ENCODE measurements at places on chromosomes 11 and 22. TPM values are rescaled to one million over a fixed set of nuclear protein-coding genes. Genes with fewer than 3 reads are reported as not detected.
A peak's percentile ranks its signal among the peaks of the same experiment; 100 is the strongest.

The RPL3 gene
- 3,339 TPM for total RNA-seq

The DDI1 gene
- total RNA-seq, result not detected

The RFPL2 gene
- not detected for total RNA-seq

The PANX2 gene
- 0.44 TPM for total RNA-seq

GRCh38 chr11:108498816-108499408, 728 bp upstream of the POGLUT3 start:
- no peak for DNase-seq

DNA sequence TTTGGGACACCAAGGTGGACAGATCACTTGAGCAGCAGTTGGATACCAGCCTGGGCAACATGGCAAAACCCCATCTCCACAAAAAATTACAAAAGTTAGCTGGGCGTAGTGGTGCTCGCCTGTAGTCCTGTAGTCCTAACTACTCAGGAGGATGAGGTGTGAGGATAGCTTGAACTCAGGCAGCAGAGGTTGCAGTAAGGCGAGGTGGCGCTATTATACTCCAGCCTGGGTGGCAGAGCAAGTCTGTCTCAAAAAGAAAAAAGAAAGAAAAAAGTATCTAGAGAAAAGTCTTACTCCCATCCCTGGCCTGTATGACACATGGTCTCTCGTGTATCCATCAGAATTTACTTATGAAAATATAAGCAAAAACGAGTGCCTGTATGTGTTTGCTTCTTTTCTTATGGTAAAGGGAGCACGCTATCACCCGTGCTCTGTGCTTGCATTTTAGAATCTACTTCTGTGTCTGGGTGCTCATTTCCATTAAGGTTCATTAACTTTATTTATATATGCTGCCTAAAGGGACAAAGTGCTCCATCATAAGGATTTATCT, 15.4 kb upstream of the CPT1A start:
- DNase-seq, result no peak

DNA sequence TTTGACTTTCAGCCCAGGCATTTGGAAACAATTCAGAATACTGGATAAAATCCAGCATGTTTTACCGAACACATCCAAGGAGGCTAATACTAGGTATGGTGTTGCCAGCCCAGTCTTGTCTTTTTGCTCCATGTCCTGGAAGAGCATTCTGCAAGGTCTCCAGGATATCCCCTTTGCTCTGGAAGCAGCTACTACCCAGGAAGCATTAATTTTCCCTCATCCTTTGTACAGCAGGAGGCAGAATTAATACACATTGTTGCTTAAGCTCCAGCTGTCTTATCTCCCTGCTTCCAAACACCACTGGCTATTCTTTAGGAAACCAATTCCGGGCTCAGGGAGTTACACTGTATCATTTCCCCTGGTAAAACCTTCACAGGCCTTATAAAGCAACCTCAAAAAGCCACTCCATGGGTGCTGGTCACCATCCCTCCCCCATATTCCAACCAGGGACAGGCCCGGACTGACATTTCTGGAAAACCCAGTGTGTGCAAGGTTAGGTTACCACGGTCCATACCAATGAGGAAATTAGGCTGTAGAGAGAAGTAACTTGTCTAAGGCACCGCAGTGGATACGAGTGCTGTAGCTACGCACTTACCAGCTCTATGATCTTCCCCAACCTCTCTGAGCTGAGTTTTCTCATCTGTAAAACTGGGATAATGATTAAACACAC, 1.5 kb upstream of the UBASH3B start:
- DNase-seq, result no peak

DNA sequence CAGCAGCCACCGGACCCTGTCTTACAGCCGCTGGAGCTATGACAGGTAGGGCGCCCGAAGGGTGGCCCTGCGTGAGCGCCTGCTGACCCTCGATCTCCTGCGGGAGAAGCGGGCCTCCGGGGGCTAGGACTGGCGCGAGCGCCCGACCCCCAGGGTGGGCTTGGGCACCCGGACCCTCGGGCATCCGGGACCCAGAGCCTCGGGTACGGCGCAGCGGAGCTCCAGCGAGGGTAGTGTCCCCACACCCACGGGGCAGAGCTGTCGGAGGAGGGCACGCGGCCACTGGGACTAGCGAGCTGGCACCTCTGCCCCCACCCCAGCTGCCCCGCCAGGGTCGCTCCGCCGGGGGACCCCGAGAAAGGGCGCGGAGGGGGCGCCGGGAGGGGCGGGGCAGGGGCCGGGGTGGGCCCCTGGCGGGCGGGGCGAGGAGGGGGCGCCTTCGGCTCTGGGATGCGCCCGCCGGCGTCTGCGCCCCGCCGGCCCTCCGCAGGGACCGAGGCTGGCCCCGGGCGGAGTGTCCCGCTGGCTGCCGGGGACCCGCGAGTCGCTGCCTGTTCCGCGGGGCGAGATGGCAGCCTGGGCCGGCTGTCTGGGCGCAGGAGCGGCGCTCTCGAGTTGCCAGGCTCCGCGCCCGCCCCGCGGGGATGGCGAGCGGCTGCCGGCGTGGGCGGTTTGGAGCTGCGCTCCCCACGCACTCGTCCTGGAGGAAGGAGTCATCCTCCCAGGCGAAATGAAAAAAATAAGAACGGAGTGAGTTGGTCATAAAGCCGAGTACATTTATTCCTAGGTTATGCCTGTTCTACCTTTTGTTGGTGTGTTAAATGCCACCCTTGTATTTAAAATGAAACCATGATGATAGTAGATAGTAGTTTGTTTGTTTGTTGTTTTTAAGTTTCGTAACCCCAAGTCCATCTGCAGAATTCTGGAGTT, 32.4 kb downstream of the EIF3F start:
- DNase-seq, result no peak

DNA sequence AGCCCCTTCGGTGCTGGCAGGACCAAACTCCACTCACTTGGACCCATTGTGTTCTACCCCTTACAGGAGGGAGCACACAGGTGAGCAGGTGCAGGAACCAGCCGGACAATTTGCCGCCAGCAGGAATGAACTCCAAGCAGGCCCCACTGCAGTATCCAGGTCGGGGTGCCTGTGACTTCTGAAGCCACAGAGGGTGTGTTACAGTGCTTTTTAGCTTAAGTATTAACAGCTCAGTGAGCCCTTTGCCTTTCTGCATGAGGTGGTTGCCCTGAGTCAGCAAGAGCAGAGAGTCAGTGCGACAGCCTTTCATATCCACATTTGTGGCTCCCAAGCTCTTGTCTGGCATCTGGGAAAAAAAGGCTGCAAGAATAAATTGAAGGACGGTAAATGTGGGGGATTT, 366.6 kb upstream of the LRRC4C start:
- DNase-seq, result no peak

- DNase-seq, result no peak
Measured at GRCh38 chr11:126140926-126141280, 70.5 kb downstream of the RPUSD4 start.

DNA sequence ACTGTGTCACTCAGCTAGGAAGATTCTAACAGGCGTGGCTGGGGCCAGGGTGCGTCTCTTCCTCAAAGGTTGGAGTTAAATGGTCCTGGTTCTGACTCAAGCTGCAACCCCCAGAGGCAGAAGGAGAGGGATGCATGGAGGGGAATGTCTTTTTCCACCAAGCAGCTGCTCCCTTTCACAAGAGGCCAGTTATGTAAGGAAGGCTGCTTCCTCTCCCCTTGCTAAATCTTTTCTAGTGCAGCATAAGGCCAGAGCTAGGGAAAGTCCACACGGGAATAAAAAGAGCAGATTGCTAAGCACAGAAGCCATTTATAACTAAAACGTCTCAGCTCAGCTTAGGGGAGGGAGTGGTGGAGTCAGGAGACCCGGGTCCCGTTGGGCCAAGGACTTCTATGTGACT, 10.0 kb downstream of the PVALB start:
- DNase-seq, result no peak

DNA sequence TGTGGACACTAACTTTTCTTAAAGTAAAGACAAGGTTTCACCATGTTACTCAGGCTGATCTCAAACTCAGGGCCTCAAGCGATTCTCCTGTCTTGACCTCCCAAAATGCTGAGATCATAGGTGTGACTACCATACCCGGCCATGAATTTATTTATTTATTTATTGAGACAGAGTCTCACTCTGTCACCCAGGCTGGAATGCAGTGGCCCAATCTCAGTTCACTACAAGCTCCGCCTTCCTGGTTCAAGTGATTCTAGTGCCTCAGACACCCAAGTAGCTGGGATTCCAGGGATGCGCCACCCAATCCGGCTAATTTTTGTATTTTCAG, 29.7 kb upstream of the PCF11 start:
- no peak for DNase-seq

- DNase-seq, result no peak
Measured at GRCh38 chr11:122983438-122984185, 2.0 kb upstream of the BSX start.

DNA sequence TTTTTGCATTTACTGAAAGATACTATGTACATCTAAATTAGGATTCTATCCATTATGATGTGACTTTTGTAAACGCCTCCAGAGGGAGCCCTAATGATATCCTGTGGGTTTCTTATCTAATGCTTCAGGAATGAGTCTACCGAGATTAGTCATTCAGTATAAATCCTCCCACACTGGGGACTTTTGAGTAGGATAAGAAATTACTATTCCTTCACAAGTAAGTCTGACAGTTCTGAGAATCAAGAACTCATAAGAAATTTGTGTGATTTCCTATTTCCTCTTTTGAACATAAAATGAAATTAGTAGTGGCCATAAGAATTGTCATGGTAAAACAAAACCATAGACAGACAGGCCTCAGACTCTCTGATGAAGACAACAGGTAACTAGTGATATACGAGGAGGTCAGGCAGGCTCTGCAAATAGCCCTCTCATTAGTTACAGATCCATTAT, 10.0 kb upstream of the OR5M1 start:
- DNase-seq, result peak; percentile 30
